RKO (cell line): ENCODE measurements at places on chromosomes 7 and 10.

DNA sequence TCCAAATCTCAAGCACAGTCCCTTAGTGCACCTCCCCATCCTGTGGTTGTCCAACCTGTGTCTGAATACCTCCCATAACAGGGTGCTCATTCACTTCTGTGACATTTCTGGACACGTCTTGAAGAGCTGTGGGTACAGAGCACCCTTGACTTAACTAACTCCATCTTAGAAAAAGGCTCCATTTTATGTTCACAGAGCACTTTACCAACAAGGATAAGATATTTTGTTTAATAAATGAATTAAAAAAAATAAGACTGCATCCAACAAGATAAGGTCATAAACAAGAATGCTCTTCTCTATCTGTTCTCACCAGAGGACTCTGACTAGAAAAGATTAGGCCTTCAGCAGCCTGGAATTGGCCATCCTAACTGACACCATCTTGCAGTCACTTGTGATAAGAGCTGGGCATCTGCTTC is 335.2 kb upstream of the ZNF32 start:
- no peak for DNase-seq

DNA sequence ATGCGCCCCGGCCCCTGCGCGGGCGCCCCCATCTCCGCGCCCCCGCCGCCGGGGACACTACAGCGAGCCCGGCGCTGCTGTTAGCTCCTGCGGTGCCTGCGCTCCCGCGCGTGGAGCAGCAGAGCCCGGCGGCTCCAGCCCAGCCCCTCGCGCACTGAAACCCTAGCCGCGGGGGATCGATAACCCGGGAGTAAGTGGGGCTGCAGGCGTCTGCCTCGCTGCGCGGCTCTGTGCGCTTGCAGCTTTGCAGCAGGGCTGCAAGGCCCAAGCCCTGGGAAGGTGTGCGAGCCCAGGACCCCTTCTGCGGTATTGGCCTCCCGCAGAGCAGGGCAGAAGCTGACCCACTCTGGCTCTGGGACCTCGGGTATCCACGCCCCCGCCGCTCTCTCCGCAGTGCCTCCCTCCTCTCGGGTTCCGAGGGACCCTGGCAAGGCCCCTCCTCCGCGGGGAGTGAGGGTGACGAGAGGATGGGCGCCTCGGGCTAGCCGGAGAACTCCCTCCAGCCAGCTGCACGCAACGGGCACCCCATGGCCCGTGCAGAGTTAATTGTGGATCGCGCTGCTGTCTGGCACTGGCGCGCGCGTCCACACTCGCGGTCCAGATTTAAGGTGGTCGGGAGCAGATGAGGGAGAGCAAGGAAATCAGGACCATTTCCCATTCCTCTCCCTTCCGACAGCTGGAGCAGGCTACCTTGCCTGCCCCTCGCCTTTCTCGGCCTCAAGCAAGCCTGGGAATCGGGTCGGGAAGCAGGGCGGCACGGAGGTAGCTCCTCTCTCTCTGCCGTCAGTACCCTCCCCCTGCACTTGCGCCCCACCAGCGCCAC is 2.1 kb downstream of the SHH start:
- DNase-seq = no peak

DNA sequence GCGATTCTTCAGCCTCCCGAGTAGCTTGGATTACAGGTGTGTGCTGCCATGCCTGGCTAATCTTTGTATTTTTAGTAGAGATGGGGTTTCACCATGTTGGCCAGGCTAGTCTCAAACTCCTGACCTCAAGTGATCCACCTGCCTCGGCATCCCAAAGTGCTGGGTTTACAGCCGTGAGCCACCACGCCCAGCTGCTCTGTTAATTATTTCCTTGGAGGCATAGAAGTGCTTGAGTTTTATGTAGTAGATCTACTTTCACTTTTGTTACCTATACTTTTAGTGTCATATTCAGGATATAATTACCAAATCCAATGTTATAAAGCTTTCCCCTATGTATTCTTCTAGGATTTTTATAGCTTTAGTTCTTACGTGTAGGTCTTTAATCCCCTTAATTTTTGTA is 1093.0 kb downstream of the GATA3 start:
- no peak for DNase-seq

GRCh38 chr7:143507534-143508055 is 29.9 kb downstream of the TAS2R41 start:
- no peak for DNase-seq

GRCh38 chr7:142717453-142717852 is 31.8 kb upstream of the PRSS1 start:
- DNase-seq = no peak

DNA sequence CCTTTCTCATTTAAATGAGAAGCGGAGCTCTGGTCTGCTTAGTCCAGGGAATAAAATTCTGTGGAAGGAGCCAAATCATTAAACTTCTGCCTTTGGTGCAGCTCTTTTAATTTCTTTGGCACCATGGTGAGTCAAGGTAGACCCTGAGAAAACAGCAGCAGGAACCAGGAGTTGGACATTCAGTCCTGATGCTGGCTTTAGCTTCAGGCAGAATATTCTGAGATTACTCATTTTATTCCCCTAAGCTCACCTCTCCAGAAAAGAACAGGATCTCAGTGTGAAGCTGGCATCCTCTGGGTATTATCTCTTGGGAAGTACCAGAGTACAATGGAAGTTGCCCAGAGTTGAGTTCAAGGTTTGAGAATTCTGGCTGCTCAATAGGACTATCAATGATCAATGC is 211.6 kb upstream of the NRP1 start:
- no peak for DNase-seq

DNA sequence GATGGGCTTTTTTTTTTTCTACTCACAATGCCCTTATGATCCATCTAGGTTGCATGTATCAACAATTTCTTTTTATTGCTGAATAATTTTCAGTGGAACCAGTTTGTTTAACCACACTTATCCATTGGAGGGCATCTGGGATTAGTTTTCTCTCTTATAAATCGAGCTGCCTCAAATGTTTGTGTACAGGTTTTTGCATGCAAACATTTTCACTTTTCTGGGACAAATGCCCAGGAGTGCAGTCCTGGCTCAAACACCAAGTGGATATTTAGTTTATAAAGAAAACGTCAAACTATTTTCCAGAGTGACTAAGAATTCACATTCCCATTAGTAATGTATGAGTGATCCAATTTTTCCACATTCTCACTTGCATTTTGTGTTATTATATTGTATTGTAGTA is 313.4 kb downstream of the CXCL12 start:
- no peak for DNase-seq

DNA sequence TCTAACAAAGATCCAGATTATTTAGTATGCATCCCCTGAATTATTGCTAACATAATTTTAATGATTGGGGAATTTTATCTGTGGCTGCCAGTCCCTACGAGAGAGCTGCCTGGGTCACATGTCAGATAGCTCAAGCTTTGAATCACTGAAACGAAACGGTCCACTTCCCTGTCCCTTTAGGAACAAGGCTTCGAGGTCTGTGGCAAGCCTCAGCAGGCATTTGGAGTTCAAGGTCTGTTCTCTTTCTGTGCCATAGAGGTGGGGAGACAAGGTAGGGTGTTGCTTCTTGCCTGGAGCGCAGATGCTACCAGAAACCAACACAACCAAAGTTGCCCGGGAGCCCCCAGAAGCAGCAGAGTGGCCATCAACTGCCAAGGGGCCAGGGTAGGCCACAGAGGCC is 13.9 kb upstream of the SH2D4B start:
- DNase-seq = no peak

DNA sequence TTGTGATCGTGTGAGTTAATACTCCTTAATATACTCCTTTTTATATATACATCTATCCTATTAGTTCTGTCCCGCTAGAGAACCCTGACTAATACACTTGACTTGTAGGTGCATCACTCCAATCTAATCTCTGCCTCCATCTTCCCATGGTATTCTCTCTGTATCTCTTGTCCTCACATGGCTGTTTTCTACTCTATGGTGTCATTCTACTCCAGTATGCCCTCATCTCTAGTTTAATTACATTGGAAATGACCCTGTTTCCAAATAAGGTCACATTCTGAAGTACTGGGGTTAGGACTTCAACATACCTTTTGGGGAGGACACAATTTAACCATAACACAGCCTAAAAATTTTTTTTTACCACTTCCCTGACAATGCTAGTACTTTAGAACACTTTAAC is 25.8 kb upstream of the TNKS2 start:
- DNase-seq = no peak

- no peak for DNase-seq
Observed at GRCh38 chr7:87267239-87267900, 47.8 kb upstream of the TMEM243 start.

GRCh38 chr7:11458736-11459483 is 373.1 kb downstream of the THSD7A start:
- DNase-seq = peak; percentile 68

- no peak for DNase-seq
Observed at GRCh38 chr10:8036506-8037198, 17.8 kb upstream of the GATA3 start.

DNA sequence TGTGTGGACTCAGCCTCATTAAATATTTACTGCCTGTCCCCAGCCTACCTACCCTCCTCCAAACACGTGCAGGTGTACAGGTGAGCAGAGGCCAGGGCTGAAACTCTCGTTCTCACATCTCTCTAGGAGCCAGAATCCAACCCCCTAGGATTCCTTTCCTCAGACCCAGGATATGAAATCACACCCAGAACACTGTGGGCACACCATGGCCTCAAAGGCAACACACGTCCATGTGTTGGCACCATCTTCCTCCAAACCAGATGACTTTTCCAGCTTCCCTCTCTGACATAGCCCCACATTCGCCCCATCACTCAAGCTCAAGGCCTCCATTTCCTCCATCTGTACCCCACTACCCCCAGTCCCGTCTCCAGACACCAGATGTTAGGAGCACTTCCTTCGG is 51.8 kb upstream of the DUSP5 start:
- DNase-seq = peak; percentile 66

DNA sequence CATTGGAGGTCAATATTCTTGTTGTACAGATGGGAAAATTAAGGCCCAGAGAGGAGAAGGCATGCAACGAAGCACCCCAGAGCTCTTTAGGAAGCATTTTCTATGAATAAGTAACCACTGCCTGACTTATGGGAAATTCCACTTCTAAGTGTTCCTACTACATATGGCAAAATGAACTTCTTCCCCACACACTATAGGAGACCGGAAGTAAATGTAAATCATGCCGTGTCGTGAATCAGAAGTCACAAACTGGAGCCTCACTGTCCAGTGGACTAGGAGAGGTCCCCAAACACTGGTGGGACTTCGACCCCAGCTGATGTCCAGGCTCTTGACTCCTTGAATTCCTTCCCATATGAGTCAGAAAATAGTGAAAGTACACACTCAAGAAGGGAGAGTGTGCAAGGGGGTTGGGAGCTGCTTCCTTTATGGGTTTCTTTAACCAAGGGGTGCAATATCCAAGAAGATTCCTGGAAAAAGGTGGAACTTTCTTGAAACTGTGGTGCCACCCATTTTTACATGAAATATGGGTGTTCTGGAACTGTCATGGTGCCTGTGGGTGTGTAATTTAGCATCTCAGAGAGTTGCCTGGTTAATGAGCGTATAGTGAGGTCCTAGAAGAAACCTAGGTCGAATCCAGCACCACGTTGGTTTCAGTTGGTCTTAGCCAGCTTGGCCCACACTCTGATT is 6.7 kb downstream of the RASSF4 start:
- no peak for DNase-seq

GRCh38 chr7:98276241-98276761 is 5.2 kb upstream of the BRI3 start:
- no peak for DNase-seq

- DNase-seq = no peak
Observed at GRCh38 chr7:29385214-29385814, 178.3 kb upstream of the PRR15 start.

DNA sequence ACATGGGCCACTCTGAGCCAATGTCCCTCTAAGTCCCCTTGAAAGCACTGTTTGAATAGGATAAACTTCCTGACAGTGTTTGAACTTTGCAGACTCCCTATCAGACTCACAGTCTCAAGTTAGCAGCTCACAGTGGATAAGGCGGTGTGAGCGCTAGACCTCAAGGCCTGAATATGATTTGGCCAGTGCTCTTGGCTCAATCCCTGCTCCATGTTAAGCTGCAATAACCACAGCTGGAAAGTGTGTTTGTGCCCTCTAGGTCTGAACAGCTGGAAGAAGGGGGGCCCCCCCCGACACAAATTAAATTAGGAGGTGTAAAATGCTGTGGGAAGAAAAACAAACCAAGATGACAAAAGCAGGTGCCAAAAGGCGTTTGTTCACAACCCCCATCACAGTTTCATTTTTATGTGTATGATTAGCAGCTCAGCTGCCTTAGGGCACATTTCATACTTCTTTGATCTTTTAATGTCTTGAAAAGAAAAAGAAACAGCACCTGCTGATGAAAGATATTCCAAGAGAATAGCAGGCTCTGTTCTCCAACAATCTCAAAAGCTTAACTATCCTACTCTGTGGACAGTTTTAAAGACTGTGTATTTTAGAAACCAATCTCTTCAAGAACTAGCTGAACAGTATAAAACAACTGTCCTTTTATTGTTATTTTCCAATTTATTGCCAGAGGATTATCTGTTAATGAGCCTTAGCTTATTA is 167.6 kb downstream of the SNX13 start:
- DNase-seq = no peak

DNA sequence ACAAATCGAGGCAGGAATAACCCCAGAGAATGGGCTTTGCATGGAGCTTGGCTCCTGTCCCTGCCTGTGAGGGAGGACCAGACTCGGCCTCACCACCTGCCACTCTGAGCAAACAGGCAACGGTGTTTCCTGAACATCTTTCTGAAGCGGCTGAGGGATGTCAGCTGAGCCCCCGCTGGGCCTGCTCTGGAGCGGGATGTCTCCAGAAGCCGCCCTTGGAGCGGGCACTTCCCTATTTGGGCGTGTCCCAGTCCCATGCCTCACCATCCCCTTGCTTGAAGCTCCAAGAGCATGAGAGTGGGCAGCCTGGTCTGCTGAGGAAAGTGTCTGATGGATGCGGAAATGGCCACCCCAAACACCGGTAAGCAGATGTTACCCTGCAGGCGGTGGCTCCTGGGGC is 10.2 kb downstream of the ALKBH4 start:
- DNase-seq = no peak

- no peak for DNase-seq
Observed at GRCh38 chr10:58016614-58017013, 251.1 kb downstream of the IPMK start.

DNA sequence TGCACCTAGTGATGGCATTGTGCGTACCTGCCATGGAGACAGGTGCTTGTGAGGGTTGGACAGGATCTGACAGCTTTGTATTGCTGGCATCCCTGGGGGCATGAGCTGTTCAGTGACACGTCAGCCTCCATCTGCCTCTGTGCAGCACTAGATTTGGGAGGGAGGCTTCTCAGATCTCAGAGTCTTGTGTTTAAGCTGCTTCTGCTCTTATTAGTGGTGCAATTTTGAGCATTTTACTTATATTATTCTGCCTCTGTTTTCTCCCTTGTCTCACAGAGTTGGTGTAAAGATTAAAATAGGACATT is 5.1 kb downstream of the ARHGAP22 start:
- DNase-seq = peak; percentile 60
